T1000 (cell line): ENCODE measurements at places on chromosomes 6 and 20.

DNA sequence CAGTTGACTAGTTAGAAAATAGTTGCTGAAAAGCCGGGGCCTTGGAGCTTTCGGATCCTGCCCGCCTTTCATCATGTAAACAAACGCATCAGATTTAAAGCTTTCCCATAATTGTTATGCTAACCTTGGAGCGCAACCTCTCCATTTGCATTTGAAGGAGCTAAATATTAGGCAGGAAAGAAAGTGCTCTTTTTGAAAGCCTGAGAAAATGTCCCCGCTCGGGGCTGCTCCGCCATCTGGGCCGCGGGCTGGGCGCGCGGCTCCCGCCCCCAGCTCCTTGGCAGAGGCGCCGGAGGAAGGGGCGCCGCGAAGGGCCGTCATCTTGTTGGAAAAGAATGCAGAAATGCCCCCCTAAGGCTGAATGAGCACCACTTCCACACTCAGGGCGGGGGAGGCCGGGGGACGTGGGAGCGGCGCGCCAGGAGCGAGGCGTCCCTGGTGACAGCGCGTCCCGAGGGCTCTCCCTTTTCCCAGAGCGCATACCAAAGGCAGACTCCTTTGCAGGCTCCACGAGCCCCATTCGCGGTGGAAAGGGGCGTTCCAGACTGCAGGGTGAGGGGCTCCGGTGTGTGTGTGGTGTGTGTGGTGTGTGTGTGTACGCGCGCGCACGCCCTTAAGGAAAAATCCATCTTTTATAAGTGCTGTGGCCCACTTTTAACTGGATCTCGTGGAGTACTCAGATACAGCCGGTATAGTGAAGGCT lies 145.6 kb upstream of the ID4 start:
- DNase-seq: no peak

DNA sequence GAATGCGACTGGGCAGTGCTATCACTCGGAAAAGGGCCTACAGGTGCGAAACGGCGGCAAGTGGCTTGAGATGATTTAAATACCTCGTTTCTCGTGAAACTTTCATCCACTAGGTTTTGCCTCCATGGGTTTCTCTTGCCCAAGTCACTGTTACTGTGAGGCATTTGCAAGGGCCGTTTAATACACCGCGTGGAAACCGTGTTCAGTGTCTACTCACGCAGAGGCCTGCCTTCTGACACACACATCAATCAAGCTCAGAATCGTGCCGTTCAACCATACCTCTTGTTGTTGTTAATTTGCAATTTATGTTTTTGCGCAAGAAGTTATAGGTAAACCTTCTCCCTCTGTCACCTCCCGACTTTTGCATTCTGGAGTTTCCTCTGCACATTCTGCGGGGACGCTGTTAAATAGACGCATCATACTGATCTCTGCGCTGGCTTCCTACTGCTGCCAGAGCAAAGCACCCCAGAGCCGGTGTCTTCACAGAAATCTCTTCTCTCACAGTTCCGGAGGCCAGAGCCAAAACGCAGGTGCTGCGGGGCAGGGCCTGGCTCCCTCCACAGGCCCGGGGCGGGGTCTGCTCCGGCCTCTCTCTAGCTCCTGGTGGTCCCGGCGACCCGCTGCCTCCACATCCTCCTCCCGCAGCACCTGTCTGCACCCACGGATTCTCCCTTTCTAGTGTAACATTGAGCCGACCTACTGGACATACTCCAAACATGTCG lies 251.4 kb downstream of the SMOC2 start:
- no peak for DNase-seq

DNA sequence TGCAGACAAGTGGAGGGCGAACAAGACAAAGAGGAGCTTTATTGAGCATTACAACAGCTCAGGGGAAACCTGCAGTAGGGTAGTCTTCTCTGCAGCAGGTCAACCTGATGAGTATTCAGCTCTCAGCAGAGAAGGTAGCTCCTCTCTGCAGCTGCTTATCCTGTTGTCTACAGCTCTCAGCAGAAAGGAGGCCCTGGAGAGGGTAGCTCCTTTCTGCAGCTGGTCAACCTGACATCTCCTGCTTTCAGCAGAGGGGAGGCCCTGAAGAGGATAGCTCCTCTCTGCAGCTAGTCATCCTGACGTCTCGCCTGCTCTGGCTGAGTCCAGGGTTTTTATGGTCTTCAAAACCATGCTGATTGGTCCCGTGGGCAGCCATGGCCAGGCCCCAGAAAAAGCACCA lies 113.6 kb downstream of the CD24 start:
- no peak for DNase-seq

- DNase-seq: no peak
Observed at GRCh38 chr20:13443690-13444089, 195.0 kb downstream of the TASP1 start.

- DNase-seq: no peak
Observed at GRCh38 chr6:126682440-126682839, 342.5 kb downstream of the CENPW start.
